ENCODE measurements at places on chromosomes 11 and 22.

GRCh38 chr11:33545931-33546330 is 154.7 kb downstream of the C11orf91 start:
- no peak for DNase-seq

- DNase-seq = no peak
Measured at GRCh38 chr22:45918459-45919370, 58.2 kb downstream of the WNT7B start.

DNA sequence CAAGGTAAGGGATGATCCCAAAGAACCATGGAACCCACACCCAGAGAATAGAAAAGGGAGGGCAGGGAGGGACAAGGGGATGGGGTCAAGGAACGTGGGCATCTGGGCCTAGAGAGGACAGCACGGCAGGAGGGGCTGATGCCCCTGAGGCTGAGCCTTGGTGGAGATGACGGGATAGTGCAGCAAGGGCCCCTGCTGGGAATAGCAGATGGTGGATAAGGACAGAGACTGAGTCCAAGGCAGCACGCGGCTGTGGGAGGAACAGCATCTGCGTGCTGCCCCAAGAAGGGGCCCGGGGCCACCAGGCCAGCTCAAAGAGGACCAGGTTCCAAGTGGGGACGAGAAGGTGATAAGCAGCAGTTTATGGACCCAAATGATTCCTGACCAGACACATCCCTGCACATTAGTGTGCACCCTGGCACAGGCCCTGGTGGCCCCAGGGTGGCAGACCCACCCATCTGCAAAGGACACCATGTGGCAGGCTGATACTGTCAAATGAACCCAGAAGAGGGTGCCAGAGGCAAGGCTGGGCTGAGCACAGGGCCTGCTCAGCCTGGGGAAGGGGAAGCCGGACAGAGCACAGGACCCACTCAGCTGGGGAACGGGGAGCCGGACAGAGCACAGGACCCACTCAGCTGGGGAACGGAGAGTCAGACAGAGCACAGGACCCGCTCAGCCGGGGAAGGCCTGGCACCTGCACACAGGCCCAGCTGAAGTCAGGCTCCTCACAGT is 12.8 kb upstream of the TESMIN start:
- no peak for DNase-seq

DNA sequence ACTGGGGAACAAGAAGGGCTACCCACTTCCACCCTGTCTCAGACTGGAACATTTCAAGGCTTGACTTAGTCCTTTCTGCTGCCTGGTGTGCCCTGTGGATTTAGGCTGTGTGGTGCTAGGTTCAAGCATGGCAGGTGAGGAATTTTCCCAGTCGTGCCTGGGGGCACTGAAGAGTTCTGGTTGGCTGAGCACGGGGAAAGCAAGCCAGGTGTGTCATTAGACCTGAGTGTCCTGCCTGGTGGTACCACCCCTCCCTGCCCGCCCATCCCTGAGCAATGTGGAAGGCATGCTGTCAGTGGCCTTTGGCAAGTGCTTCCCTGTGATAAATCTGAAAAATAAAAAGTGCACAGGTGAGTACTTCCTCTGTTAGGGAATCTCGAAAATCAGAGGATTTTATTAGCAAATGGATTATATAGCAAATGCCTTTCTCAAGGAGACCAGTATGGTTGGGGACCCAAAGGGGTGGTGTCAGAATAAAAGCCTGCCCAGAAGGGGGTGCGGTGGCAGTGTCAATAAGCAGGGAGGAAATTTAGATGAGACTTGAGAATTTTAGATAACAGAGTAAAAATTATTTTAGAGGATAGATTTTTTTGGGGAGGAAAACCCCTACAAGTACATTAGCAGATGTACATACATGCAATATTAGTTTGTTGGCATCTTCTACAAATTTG is 22.8 kb downstream of the TEAD1 start:
- DNase-seq = peak; percentile 13

DNA sequence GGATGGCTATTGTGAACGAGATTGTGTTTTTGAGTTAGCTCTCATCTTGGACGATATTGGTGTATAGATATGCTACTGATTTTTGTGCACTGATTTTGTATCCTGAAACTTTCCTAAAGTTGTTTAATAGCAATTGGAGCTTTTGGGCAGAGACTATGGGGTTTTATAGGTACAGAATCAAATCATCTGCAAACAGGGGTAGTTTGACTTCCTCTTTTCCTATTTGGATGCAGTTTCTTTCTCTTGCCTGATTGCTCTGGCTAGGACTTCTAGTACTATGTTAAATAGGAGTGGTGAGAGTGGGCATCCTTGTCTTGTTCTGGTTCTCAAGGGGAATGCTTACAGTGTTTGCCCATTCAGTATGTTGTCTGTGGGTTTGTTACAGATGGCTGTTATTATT is 8.9 kb upstream of the SCGB1D1 start:
- no peak for DNase-seq

DNA sequence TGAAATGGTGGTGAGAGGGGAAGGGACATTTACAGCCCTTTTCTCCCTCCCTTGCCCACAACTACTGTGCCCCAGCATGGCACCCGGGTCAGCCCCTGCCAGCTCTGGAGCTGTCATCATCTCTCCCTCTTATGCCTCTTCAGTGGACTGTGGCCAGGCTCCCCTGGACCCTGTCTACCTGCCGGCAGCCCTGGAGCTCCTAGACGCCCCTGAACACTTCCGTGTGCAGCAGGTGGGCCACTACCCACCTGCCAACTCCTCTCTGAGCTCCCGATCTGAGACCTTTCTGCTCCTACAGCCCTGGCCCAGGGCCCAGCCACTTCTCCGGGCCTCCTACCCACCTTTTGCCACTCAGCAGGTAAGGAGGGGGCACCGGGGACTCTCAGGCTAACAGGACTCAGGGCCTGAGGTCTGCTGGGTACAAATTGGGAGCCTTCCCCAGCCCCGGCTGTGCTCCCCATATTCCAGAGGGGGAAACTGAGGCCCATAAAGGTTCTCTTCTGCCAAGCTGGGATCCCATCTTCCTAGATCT is 2.9 kb downstream of the TMEM132A start:
- DNase-seq = no peak

- no peak for DNase-seq
Measured at GRCh38 chr11:109808569-109808968, 284.6 kb upstream of the ZC3H12C start.

All from NCI-H1092 (cell line).